AML-193 (cell line): ENCODE measurements at places on chromosomes 11 and 22.

DNA sequence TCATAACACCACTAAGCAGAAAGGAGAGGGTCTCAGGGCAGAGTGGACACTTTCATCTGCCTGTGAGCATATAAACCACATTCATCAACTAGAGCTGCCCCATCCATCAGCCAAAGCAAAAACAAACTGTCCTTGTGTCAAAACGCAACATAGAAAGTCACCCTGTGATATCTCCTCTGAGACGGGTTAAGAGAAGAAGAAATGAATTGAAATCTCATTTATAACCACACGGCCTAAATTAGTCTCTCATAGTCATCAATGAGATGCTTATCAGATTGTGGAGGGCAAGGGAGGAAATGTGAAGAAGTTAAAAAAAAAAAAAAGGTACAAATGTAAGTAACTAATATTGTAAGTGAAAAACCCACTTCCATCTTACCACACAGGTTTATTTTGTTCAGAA lies 75.7 kb downstream of the SIK3 start:
- no peak for DNase-seq

DNA sequence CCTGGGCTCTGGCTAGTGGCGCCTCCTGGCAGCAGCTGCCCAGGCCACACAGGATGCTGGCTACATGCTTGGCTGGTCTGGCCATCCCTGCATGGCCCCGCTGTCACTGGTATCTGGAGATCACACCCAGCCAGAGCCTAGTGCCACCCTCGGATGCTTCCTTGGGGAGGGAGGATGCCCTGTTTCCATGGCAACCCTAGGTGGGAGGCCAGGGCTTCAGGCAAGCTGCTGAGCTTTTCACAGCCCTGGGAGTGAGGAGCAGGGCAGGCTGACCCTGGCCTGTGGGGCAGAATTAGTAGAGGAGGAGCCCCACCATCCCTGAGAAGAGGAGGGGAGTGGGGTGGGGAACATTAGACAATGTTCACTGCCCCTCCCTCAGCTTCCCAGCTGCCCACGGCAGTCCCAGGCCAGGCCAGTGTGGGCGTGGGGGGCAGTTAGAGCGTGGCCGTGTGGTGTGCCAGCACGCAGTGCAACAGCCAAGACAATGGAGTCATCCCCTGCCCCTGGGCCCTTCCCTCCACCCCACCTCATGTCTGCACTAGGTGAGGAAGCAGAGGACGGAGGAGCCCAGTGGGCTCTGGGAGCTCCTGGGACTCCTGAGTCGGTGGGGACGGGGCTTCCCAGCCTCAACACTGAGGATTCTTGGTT lies 50.4 kb downstream of the PARVB start:
- DNase-seq, result no peak

- DNase-seq, result no peak
Observed at GRCh38 chr11:40215556-40215955, 1243.9 kb downstream of the LRRC4C start.

DNA sequence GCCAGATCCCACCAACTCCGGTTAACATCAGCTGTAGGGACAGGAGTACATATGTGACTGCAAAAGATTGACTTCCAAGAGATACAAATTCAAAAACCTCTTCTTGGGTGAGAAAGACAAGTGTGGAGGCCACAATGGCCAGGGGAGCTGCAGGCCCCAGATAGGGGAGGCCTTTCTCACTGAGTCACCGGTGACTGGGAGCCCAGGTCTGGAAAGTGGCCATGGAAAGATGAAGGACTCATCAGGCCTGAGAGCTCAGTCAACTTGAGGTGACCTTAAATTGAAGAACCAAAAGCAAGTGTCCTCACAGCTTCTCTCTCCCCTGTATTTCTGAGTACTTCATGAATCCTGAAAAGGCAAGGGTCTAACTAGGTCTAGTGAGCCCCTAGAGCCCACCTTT lies 90.4 kb upstream of the CLPB start:
- DNase-seq, result no peak

- no peak for DNase-seq
Observed at GRCh38 chr22:23279781-23280180, 99.5 kb downstream of the BCR start.

DNA sequence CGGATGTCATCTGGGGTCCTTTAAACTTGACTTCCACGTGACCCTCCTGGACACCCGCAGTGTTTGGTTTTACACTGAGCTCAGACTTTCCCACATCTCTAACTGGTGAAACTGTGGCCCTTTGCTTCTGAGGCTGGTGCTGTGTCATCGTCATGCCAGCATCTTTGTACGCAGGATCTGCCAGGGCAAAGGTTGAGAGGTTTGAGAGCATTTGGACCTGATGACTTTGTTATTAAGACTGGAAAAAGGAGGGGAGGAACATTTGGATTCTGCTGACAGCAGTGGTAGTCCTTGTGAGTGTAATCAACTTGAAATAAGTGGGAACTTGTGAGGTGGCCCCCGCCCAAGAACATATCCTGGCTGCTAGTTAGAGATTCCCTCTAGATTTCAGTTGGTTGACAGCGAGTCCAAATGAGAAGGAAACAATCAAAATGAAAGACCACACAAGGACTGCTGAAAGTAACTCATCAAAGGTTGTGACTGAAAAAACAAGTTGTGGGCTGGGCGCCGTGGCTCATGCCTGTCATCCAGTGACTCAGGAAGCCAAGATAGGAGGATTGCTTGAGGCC lies 102.5 kb downstream of the KIAA1671 start:
- DNase-seq, result no peak

GRCh38 chr11:26191193-26191592 lies 140.7 kb upstream of the ANO3 start:
- no peak for DNase-seq

DNA sequence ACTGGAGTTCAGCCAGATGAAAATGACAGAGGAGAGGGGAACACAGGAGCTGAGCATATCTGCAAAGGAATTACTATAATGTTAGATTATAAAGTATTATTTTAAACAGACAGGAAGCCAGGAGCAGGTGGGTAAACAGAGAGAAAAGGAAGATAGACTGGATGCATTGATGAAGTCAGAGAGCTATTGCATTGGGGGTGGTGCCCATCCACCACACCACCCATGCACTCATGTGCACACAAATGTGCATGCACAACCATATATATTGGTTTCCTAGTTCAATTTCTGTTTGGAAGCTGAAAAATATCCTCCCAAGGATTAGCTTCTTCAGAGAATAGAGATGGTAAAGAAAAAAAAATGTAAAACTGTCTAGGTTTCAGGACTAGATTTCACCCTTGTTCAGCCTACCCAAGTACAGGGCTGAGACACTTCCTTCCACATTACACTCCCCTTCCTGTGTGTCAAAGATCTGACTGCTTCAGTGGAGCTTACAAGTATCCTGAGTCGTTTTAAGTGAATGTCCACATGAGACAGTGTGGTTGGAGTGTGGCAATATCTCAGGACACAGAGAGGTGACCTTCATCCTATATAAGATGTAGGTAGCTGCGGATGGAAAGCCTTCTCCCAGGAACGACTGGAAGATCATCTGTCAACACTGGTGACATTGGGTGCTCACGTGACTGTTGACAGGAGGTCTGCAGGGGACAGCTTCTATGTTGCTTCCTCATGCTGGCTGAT lies 12.2 kb upstream of the SMPD1 start:
- peak; percentile 79 for DNase-seq

DNA sequence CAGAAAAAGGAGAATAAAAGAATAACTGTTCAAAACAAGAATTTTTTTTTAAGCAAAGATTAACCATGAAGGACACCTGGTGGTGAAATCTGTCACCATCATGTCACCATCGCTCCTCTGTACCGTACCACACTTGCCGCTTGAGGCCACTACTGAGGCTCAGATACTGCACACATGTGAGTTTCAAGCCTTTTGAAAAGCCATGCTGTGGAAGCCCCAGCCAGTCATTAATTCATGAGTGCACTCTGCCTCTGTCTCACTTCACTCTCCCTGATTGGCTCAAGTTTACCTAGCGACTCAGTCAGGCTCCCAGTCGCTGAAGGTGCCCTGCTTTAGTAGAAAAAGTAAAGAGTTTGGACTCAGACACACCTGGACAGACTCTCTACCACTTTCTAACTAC lies 6.6 kb upstream of the MS4A12 start:
- peak; percentile 59 for DNase-seq

DNA sequence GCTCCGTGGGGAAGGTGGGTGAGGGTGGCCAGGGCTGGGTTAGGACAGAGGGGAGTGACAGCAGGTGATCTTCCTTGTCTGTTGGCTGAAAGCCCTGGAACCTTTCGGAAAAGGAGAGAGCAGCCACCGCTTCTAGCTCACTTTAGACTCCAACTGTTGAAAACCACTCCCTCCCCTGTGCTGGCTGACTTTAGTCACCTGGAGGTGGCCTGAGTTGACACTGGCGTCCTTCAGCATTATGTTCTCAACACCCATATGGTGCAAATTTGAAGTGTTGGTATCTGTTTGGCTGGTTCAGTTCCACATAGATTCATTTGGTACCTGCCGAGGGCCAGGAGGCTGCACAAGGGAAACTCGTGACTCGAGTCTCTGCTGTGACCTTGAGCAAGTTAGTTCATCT lies 28.8 kb downstream of the ZC3H7B start:
- no peak for DNase-seq

DNA sequence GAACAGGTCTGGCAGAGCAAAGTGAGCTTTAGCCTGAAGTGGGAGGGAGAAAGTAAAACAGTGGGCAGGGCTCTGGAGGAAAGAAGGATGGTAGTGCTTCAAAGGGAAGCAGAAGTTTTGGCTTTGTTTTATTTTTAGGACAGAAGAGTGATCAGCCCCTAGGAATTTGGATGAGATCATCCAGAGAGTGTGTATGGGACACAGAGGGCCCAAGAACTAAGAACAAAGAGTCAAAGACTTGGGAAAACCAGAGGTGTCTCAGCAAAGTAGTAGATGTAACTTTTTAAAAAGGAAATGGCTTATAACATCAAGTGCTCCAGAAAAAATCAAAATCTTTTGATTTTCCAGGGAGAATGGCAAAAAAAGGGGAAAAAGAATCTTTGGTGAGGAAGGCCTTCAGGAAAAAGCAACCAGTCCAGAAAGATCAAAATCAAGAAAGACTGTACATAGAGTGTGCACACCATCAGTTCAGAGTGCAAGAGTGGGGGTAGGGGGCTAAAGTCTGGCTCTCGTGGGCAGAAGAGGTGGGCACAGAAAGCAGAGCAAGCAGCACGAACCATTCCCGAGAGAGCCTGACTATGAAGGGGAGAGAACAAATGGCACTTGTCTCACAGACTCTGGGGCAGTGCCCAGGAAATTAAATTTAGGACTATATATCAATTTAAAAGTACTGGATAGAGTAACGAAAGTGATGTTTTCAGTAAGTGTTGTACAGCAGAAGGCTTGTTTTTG lies 30.0 kb downstream of the MAPK1 start:
- no peak for DNase-seq

- DNase-seq, result no peak
Observed at GRCh38 chr11:110128161-110128560, 35.0 kb downstream of the ZC3H12C start.

DNA sequence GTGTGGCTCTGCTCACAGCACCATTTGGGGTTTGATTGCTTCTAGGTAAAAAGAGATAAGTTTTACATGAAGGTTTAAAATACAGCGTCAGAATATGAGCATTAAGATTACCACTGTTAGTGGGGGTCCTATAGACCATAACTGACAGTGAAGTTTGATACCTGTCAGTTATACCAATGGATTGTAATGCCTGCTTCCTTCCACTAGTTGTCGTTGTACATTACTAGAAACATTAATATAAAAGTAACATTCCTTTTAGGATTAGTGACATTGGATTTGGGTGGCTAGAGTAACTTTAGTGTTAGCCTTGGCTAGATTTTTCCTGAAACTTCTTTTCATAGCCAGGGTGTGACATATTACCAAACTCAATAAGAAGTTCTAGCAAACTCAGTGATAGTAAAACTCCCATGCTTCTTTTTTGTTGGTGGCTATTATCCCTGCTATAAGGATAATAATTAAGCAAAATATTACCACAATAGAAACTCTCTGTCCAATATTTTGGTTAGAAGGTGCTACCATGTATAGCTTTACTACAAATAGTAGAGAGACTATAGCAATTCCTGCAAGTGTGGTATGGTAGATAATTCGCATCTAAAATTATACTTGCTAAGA lies 57.1 kb downstream of the FAM181B start:
- no peak for DNase-seq

DNA sequence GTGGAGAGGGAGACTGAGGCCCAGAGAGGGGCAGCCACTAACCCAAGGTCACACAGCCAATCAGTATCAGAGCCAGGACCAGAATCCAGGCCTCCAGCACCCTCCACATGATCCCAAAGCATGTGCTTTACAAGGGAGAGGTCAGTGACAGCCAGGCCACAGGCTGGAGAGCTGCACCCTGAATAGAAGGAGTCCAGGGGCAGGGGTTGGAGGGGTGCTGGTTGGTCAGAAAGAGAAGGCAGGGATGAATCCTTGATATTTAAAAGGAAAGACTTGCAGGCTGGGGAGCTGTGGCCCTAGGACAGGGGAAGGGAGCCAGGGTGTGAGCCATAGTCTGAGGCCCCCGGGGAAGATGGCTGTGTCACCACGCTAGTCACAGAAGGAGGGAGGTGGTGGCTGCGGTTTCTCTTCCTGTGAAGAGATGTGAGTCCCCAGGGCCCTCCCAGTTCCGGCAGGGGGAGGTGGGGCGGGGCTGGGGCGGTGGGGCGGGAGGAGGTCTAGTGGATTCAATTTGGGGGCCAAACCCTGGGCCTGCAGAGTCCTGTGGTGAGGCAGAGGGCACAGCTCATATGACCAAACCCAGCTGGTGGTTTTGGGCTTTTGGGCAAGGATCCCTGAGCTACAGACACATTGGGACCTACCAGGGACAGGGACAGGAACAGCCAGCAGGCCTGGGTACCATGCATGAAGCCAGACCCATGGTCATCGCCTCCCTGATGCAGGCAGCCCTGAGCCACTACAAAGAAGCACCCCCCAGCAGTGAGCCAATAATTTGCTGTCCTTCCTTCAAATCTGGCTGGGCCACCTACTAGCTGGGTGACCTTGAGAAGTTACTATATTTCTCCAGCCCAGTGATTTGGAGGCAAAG lies 14.0 kb downstream of the RAC2 start:
- DNase-seq, result peak; percentile 72

DNA sequence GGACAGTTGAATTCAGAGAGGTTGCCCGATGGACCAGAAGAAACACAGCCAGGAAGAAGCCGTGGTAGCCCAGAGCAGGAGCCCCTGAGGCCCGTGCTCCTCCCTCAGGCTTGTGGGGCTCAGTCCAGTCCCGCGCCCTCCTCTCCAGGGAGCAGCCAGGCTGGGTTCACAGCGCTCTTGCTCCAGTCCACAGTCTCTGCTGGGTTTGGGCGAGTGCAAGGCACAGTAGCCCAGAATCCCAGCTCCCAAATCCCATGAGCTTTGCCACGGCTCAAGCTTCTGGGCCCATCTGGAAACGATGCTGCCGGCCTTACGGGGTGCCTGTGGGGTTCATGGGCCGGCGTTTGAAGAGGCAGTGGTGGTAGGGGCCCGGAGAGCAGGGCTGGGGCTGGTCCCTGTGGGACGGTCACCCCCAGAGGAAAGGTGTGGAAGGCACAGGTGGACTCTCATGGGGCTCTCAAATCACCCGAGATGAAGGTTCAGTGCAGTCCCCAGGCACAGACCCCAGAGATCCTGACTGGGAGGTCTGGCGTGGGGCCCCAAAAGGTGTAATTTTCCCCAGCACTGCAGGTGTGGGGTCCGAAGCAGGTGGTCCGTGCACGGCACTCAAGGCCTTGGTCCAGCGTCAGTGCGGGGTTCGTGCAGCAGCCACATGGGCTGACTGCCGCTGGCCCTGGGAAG lies 30.6 kb upstream of the ATXN10 start:
- no peak for DNase-seq
